ENCODE measurements at places on chromosomes 1 and 21. TPM values are rescaled to one million over a fixed set of nuclear protein-coding genes. Genes with fewer than 3 reads are reported as not detected.

DNA sequence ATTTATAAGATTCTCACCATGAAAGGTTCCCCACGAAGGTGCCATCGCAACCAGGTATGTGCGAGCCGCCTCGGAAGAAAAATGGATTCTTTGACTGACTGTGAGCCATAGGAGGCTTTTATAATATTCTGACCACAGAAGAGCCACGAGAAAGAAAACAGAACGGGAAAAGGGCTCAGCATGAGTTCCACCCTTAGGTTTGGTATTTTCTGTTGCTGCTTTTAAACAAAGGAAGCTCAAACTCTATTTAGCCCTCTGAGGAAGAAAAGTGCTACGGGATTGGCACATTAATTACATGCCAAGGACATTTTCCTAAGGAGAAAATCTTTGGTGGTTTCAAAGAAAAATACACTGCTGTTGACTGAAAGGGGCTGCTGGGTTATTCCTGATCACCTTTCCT, 39.3 kb downstream of the MIS18A start:
- DNase-seq = no peak

DNA sequence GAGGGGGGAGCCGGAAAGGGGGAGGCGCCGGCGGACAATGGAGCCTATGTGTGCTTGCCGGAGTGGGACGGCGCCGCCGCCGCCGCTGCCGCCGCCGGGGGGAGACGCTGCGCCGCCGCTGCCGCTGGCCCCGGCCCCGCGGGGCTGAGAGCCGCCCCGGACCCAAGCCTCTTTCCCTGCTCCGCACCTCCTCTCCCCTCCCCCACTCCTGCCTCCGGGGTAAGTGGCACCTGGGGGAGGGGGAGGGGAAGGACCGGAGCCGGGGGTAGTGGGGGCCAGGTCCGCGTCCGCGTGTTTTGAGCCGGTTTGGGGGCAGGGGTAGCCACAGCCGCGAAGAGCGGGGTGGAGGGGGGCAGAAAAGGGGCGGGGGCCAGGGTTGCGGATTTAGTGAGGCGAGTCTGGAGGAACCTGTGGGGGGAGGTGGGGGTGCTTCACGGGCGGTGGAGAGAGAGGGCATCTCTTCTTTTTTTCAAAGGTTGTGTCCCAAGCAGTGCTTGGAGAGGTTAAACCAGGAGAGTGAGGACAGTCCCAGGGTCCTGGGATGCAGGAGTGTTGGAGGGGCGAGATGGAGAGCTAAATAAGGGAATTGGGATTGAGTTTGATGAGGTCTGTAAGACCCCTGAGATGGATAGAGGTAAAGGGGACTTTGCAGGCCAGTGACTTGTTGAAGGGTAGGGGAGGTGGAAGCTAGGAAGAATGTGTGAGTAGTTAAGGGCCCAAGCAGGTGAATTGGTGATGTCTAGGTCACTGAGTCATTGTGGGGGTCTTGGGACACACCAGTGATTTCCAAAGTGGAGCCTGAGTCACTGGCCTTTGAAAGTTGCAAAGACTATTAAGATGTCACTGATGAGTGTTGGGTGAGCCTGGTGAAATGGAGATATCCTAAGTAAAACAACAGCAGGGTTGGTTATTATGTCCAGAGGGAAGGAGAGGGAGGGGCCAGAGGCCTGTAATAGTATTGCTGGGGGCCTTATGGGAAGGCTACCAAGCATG, 59.1 kb downstream of the BCL9 start:
- DNase-seq = no peak

The OR2T8 gene
- not detected for total RNA-seq

GRCh38 chr1:15213341-15213821, 33.6 kb upstream of the FHAD1 start:
- DNase-seq = peak; percentile 32

The RNF186 gene
- total RNA-seq = not detected

- DNase-seq = no peak
These were observed 1.1 kb downstream of the SERTAD4 start for GRCh38 chr1:210233495-210234328.

The GJA5 gene
- 4.8 TPM for total RNA-seq

- DNase-seq = no peak
These were observed 3.4 kb downstream of the TAGLN2 start for GRCh38 chr1:159921700-159922504.

- DNase-seq = no peak
These were observed 12.8 kb downstream of the ZFP69B start for GRCh38 chr1:40462956-40463590.

- no peak for DNase-seq
These were observed 39.9 kb upstream of the GBP5 start for GRCh38 chr1:89312572-89312971.

The DCST1 gene
- total RNA-seq = 0.38 TPM

The TFF2 gene
- total RNA-seq = not detected

The SCCPDH gene
- total RNA-seq = 13.3 TPM

GRCh38 chr1:3381901-3382300, 72.6 kb upstream of the ARHGEF16 start:
- no peak for DNase-seq

The RAVER2 gene
- total RNA-seq = 6.6 TPM

DNA sequence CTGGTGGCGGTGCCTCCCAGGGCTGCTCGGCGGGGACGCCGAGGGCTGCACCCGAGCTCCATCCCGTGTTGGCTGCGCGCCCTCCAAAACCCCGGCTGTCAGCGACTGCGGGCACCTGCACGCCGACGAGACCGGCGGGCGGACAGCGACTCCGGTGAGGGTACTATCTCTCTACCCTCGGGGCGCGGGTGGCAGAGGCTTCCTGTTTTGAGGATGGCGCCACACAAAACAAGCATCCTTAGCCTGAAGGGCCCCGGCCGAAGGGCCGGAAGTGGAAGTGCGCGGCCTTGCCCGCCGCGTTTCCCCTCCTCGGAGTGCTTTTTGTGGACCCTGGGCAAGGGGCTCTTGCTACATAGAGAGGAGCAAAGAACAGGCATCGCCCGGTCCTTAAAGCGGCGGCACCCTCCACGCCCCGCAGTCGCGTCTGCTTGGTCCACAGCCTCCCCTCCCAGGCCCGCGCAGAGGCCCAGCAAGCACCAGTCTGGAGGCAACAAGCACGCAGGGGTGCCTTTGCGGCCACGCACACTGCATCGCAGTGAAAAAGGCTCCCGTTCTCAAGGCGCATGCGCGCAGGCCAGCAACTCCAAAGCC, 561 bp upstream of the COQ8A start:
- DNase-seq = peak; percentile 95

The GBP1 gene
- total RNA-seq = 9.3 TPM

The CLDN17 gene
- not detected for total RNA-seq

GRCh38 chr1:217524787-217525520, 105.9 kb downstream of the GPATCH2 start:
- no peak for DNase-seq

GRCh38 chr21:38942748-38943211, 137.1 kb downstream of the ETS2 start:
- DNase-seq = no peak

GRCh38 chr1:28123461-28123961, 35.1 kb upstream of the EYA3 start:
- no peak for DNase-seq

The IER5 gene
- total RNA-seq = 36.7 TPM

DNA sequence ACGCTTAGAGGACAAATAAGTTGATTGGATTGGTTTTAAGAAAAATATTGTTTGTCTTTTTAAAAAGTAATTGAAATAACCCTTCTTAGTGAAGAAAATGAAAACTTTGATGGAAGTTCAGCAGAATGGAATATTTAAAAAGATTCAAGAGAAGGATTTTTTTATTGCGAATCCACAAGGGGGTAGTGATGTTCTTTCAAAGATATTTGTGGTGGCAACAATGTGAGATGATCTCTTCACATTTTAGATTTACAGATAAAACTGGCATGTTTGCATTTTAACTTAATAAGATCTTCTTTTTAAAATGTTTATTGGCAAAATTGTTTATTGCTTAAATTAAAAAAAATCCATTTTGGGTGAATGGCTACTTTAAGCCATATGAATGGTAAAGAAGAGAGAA, 8.9 kb downstream of the CAMTA1 start:
- DNase-seq = no peak

DNA sequence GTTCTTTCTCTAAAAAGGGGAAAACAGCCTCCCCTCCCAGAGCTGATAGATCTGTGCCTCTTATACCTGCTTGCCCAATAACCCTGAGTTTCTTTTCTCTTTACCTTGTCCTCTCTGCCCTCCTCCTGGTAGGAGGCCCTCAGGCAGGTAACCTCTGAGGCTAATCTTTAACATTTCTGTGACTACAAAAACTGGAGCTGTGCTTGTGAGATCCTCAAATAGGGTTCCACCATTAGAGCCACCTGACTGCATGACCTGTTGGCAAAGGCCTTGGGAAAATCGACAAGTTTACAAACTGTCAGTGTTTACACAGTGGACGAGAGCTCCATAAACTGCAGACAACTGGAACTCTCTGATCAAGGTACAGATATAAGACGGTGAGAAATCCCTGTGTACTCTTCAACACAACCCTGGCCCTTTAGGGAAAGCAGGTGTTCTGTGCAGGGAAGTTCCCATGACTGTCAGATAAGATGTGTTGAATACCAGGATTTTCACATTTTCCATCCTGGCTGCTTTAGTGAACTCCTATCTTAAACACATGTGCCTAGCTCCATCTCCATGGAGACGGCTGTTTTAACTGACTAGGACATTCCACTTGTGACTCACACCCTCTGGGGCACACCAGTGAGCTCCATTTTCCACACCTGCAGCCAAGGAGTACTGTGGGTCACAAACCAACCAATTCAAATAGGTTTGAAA, 38.3 kb downstream of the ECE1 start:
- DNase-seq = peak; percentile 82

DNA sequence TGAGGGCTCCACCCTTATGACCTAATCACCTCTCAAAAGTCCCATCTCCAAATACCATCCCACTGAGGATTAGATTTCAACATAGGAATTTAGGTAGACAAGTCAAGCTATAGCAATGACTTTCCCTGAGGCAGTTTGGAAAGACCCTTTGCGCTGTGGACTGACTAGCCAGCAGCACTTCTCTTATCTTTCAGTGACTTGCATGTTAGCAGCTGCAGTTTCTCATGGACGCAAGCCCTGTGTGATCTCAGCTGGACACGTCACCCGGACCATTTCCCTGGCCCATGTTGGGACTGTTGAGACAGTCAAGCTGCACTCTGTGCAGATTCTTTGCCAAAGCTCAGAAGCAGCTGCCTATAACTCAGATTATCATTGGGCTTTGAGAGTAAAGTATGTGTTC, 408.1 kb upstream of the USP24 start:
- DNase-seq = no peak
